ENCODE measurements at places on chromosomes 16 and 17. TPM values are rescaled to one million over a fixed set of nuclear protein-coding genes. Genes with fewer than 3 reads are reported as not detected.

GRCh38 chr16:48025359-48025758 lies 130.4 kb downstream of the ABCC12 start:
- no peak overlapping the region for H3K4me3 ChIP-seq
- H3K36me3 ChIP-seq = no peaks in the 10 kb centered on the region
- H3K27ac ChIP-seq = no peak overlapping the region
- no peaks in the 10 kb centered on the region for H3K27me3 ChIP-seq

DNA sequence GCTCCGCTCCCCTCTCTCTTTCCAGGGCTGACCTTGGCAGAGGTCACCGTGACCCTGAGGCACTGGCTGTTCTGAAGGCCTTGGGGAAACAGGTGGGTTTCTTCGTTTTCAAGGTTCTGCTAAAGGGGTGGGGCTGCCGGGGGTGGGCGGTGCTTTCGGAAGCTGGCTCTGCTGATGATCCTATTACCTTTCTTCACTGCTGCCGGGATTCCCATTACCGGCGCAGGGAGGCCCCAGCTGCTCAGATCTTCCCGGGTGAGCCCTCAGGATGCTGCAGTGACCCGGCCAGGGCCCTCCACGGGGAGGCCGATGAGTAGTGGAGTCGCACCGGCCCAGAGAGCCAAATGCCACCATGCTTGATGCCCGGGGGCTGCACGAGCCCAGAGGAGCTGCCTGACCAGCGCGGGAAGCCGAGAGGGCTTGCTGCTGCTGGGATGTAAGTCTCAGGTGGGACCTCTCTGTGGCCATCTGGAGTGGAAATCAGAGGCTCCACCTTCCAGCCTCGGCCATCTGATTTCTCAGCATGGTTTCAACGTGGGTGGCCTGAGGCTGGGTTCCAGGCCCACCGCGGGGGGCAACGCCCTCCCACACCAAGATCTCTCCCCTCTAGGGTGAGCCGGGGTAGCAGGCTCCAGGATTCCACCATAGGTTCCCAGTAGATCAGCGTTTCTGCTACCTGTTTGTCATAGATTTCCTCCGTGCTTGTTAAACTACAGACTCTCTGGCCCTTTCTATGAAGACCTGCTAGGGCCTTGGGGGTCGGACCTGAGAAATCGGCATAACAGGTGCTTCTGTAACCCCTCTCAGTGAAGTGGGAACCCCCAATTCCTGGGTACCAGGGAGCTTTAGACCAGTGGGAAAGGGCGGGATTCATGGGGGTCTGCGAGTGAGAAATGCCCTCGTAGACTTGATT lies 21.6 kb upstream of the ADCY7 start:
- no peak overlapping the region for H3K4me3 ChIP-seq
- H3K27ac ChIP-seq = no peak overlapping the region
- H3K36me3 ChIP-seq = no peaks in the 10 kb centered on the region

- H3K36me3 ChIP-seq = no peaks in the 10 kb centered on the region
- no peaks in the 10 kb centered on the region for H3K4me1 ChIP-seq
- no peak for DNase-seq
- H3K27ac ChIP-seq = no peak overlapping the region
- H3K4me3 ChIP-seq = no peak overlapping the region
- no peaks in the 10 kb centered on the region for H3K27me3 ChIP-seq
Measured at GRCh38 chr16:50996830-50997186, 154.3 kb downstream of the SALL1 start.

GRCh38 chr16:48247311-48247710 lies at the start of gene ABCC11:
ABCC11 (minus strand) TSS chr16:48247539; CDS start chr16:48231921, 15,618 bp downstream.
- H3K27me3 ChIP-seq = no peaks in the 10 kb centered on the region
- no peak within 1 kb of the TSS for H3K4me3 ChIP-seq
- no peak within 1 kb of the TSS for H3K27ac ChIP-seq

DNA sequence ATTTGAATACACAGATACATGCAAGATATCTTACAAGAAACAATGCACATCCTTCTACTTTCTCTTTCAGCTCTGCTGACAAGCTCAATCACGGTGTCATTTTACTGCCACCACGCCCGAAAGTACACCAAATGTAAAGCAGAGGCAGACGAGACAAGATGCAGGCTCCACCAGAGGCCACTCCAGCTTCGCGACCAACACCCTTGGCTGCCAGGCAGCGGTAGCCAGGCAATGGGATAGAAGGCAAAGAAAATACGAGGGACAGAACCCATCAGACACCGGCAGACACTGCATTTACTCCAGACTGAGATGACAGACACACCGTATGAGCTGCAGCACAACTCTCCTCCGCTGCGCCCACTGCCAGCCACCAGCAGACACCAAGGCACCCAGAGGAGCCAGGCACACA lies 41.0 kb downstream of the USP22 start:
- H3K36me3 ChIP-seq = peaks cover 92% of the 10 kb centered on the region
- no peaks in the 10 kb centered on the region for H3K27me3 ChIP-seq
- H3K4me1 ChIP-seq = peaks cover 24% of the 10 kb centered on the region
- no peak overlapping the region for H3K4me3 ChIP-seq
- peak overlapping the region; percentile 44 for H3K27ac ChIP-seq
- DNase-seq = no peak

Gene TTC19
- 21.1 TPM for total RNA-seq
